Thymus (tissue), 14 donors: ENCODE measurements at places on chromosomes 6 and 20. TPM values are rescaled to one million over a fixed set of nuclear protein-coding genes. Genes with fewer than 3 reads are reported as not detected.

DNA sequence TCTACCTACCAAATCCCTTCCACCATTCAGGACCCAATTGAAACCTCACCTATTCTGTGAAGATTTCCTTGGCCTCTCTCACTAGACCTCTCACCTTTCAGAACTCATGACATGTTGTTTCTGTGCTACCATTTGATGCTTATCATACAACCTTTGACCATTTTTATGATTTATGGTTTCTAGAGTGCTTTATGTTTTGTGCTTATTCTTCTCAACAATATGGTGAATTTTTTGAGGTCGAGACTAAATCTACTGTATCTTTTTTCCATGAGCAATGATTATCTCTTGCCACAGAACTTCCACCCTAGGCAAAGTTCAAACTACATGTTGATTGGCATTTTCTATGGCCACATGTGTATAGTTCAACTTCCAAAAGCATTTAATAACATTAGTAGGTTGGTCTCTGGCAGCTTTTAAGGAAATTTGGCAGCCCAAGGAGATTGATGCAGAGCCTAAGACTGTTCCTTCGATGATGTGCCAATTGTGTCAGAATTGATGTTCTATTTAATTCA lies 84.9 kb downstream of the OLIG3 start:
- no peak for DNase-seq

- DNase-seq = no peak
These were observed 116.7 kb downstream of the SOX4 start for GRCh38 chr6:21710216-21710615.

DNA sequence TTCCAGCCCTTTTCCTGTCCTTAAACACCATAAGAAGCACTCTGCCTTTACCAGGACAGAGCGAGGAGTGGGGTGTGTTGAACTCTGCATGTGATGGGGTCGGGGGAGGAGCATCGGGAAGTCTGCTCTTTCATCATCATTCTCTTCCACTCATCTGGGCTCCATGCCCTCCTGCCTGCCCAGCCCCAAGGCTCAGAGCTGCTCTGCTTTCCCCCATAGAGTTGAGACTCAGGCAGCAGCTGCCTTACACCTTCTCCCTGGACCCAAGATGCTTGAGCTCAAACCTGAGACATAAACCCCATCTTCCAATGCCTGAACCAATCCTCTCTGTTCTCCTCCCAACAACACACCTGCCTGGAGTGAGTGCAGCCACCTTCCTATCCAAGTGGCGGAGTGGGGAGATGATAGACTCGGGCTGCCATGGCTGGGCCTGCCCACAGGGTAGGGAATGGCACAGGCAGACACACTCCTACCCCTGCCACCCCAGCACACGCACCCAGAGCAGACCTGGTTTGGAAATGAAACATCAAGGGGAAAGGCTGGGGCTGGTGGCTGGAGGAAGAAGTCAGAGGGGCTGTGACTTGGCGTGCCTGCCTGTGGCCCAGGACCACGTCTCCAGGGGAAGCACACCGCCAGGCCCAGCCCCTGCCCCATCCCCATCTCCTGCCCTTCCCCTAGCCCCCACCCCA lies 28.4 kb downstream of the TFEB start:
- peak; percentile 13 for DNase-seq

DNA sequence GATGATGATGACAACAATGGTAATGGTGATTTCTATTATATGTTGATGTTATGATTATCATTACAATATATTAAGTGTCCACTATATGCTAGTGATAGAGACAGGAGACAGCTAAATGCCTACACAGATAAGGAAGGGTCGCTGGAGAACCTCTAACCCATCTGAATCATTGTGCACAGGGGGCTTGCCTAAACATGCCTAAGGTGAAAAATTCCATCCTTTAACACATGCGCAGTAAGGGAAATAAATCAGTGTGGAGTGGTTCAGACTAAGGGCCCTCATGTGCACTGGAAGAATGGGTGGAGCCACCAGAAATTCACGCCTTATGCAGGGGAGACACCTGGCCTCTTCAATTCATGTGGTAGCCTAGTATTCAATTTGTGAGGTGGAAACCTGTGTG lies 120.4 kb downstream of the TPBG start:
- DNase-seq = no peak

DNA sequence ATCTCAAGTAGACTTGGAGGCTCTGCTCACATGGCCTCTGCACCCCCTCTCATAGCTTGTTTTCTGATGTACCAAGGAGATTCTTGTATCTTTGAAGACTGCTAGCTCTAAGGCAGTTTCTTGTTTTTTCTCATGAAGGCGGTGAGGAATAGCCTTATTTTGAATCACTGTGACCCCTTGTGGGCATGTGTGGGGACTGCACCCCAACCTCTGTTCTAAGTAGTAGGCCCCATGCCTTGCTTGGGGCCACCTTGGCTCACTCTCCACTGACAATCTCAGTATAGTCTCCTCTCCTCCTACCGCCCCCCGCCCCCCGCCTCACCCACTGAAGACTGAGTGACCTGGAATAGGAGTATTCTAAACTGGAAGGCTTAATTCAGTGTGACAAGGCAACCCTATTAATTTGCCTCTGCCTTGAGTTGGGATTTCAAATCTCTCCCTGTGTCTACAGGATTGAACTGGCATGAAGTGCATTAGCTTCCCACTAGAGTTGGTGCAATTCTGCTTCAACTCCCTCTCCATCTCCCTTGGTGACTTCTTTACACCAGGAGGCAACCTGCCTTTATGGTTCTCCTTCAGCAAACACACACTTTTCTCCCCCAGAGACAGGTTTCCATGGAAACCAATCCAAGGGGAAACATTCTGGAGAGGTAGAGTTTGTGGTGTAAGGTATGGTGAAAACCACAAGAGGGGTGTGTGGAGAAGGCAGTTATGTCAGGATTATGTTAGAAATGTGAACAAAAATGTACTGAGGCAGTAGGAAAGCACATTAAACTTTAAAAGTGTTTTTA lies 75.4 kb upstream of the ECI2 start:
- peak; percentile 32 for DNase-seq

DNA sequence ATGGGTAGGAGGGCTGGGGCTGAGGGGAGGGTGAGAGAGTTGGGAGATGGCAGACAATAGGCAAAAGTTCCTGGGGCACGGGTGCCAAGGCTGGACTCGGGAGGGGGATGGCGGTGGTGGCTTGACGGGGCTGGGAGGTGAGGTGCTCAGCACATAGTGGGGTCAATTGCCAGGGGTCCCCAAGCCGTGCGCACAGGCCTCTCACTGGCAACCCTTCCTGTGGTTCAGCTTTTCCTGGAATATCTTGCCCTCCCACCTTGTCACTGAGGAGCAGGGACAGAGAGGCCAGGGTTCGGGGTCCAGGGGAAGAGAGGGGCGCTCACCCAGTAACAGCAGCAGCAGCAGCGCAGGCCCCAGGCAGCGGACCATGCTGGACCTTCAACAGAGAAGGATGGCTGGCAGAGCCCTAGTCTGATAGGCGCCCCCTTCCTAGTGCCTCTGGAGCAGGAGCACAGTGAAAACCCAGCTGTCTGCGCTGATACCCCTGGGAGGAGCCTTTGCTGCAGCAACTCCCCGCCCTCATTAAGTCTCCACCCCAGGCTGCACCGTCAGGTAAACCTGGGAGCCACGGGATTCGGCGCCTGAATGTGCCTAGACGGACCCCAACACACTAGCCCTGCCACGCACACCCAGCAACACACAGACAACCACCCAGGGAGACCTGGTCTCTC lies at the start of gene GFRA4:
Gene GFRA4, minus strand, starts transcription at position 369 of the 671 bp plus-strand sequence. Its CDS starts 0 bp downstream, at position 369.
- DNase-seq = no peak

DNA sequence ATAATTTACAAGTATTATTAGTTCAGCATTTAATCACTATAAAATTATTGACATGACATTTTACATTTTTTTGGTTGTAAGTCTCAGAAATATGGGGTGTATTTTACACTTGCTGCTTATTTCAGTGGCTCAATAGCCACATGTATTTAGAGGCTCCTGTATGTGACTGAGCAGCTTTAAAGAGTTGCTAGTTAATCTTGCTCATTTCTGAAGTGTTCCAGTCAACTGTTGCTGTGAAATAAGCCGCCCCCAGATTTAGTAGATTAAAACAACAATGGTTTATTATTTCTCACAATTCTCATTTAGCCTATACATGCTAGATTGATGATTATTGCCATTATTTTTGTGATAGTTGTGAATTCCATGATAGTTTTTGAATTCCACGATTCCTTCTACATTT lies 23.0 kb downstream of the CD109 start:
- DNase-seq = no peak

GRCh38 chr6:90435207-90435899 lies 138.7 kb upstream of the BACH2 start:
- DNase-seq = no peak

DNA sequence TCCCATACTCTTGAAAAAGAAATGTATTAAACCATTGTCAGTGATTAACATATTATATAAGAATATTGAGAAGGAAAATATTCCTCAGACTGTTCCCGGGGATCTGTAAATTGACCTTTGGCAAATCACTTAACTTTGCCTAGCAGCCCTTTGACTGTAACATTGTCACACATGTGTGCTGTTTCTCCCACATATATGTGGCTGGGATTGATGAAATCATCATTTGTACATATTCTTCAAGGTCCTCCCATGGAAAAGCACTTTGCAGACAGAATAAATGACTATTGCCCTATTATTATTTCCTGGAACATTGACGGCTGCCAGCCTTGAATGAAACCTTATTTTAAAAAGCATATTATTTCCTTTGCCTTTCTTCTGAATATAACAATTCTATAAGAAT lies 36.4 kb upstream of the TRERF1 start:
- no peak for DNase-seq

DNA sequence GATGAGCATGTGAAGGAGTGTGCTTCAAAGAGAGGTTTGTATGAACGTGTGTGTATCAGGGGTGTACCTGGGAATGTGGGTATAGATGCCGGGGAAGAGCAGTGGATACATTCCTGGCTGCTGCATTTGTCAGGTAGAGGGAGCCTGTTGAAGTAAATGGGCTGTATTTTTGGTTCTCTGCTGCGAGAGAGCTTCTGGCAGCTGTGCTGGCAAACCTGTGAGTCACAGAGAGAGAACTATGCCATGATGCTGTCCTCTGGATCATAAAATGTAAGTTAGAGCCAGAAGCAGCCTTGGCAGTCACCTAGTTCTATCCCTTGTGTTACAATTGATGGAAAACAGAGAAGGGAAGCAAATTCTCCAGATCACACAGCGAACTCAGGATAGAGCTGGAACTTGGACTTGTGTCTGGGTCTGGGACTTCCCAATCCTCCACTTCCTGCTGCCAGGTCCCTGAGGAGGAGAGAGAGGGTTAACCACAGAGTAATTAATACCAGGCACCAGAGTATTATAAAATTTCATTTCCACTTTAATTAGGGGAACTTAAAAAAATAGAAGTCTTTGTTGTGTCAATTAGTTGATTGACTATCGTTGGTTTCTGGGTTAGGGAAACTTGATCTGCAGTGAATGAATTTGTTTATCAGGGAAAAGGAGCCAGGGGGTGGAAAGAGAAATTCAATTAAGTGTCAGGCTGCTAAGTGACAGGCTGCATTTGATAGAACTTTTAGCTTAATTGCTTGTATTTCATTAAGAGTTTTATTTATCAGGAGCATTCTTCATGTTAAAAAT lies 41.1 kb upstream of the GTSF1L start:
- no peak for DNase-seq

DNA sequence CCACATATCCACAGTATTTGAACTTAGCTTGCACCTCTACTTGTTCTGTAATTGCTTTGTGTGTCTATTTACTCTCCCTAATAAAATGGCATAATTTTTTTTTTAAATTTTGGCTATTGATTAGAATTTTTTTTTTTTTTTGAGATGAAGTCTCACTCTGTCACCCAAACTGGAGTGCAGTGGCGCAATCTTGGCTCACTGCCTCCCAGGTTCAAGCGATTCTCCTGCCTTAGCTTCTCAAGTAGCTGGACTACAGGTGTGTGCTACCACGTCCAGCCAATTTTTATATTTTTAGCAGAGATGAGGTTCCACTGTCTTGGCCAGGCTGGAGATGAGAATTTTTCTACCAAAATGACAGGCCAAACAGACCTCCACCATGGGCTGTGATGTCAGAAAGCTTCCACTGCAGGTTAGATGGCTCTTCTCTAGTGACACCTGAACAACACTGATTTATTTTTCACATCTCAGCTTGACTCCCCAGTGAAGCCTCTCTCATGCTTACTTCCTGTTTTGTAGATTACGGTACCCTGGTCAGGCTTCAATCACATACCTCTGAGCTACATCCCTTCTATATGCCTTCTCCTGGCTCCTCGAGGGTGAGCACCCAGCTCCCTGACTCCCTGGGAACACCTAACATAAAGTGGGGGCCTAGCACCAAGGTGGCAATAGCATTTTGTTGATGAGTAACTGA lies 112.8 kb downstream of the ARHGAP18 start:
- no peak for DNase-seq

- DNase-seq = no peak
These were observed 56.4 kb upstream of the MTRF1L start for GRCh38 chr6:153058909-153059308.

- DNase-seq = no peak
These were observed 7.9 kb downstream of the SNX14 start for GRCh38 chr6:85585741-85586140.

DNA sequence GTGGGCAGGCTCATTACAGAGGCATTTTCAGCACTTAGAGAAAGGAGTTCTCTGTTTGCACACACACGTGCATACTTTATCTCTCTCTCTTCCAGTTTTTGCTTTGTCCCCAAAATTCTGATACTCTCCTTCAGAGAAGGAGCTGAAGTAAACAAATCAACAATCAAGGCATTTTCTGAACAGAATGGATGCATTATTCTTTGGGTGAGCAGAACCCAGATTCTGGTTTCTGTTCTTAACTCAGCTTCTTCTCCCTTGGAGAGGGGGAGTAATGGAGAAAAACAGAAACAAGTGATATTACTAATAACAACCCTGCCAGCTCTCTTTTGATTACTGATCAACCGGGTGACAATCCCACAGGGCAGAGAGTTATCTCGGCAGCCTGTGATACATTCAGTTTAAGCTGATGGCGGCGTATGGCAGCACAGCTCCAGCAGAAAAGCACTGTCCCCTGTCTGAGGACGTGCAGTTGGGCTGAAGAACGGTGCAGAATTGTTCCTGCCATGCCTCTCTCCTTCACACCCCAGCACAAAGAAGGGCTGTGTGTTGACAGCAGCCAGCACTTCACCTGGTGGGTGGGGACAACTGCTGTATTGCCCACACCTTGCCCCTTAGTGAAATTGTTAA lies 47.3 kb upstream of the SASH1 start:
- no peak for DNase-seq

GRCh38 chr6:158715330-158716311 lies 65.8 kb downstream of the SYTL3 start:
- no peak for DNase-seq

GRCh38 chr6:123127807-123128206 lies 131.8 kb downstream of the CLVS2 start:
- DNase-seq = no peak

GRCh38 chr6:27894839-27895762 lies 17.1 kb downstream of the OR2B2 start:
- DNase-seq = peak; percentile 72

GRCh38 chr6:24072038-24072746 lies 53.8 kb upstream of the NRSN1 start:
- no peak for DNase-seq

TINAG gene
- not detected for total RNA-seq

PHACTR3 gene
- 2.9 TPM for total RNA-seq

TMEM14C gene
- 84.4 TPM for total RNA-seq

FHL5 gene
- 0.19 TPM for total RNA-seq

SLC35D3 gene
- 0.09 TPM for total RNA-seq

PMEPA1 gene
- 1.0 TPM for total RNA-seq

CYP21A2 gene
- total RNA-seq = 0.24 TPM

GJA10 gene
- total RNA-seq = 0.05 TPM

CST1 gene
- total RNA-seq = 2.5 TPM
